MG63 (cell line): ENCODE measurements at places on chromosomes 1 and 21. TPM values are rescaled to one million over a fixed set of nuclear protein-coding genes. Genes with fewer than 3 reads are reported as not detected.

DNA sequence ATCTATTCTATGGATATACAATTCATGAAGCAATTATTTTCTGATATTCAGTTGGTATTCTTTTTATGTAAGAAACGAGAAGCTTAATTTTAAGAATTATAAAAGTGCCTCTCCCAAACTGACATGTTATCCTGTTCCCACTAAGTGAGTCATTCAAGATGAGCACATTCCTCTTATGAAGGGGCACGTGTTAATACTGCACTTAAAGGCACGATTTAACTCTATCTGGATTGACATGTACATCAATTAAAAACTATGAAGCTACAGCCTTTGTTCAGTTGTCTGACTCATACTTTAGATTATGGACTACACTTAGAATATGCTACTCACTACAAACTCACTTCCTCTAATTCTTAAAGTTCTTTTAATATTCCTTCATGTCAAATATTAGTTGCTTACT lies 111.6 kb downstream of the CYYR1 start:
- DNase-seq: no peak

DNA sequence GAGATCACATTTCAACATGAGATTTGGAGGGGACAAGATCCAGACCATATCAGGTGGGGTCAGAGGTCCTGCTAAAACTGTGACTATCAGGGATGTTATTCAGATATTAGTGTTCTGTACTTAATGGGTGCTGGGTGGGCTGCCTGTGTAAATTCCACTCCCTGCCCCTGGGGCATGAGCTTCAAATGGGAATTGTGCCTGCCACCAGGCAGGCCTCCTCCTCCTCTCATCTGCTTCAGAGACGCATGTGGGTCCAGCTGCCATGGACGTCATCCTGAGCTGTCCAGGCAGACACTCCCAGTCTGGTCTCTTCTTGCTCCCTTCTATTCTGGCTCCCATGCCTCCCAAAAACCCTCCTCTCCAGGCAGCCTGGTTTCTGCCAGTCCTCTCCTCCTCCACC lies 10.4 kb downstream of the QSOX1 start:
- DNase-seq: no peak

GRCh38 chr1:241482761-241483250 lies 36.7 kb downstream of the FH start:
- no peak for DNase-seq

DNA sequence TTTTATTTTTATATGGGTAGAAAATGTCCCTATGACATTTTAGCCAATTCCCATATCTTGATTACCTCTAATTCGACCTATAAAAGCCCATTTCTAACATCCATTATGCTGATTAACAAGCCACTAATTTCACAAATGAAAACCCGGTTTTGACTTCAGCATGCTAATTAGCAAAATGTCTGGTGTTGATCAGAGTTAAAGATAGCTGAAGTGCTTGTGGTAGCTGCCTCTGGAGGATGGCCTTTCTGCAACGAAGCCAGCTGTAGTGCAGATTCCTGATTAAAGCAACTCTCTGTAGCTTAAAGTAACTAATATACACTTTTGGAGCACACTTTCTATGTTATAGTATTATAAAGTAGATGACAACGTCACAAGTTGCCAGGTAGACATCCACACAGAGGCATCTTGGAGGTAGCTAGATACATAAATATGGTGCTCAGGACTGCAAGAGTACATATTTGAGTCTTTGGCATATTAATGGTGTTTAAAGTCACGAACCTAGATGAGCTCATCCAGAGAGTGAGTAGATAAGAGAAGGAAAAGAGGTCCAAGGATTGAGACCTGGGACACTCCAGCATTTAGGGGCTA lies 239.5 kb downstream of the BRINP2 start:
- DNase-seq: no peak

DNA sequence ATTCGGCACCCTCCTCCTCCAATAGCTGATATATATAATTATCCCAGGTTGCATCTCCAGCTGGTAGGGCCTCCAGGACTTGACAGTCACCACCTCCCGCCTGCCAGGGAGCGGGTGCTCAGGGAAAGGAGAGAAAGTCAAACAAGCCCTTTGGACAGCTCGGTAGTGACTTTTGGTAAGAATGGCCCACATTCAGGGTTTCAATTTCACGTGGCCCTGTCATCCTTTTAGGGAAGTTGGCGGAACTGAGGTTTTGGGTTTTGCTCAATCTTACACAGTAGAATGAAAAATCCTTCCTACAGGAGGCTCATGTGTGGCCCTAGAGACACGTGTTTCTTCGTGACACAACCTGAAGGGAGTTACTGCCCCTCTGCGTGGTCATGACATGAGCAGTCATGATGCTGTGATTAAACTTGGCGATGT lies 44.2 kb downstream of the CAPN8 start:
- DNase-seq: no peak

DNA sequence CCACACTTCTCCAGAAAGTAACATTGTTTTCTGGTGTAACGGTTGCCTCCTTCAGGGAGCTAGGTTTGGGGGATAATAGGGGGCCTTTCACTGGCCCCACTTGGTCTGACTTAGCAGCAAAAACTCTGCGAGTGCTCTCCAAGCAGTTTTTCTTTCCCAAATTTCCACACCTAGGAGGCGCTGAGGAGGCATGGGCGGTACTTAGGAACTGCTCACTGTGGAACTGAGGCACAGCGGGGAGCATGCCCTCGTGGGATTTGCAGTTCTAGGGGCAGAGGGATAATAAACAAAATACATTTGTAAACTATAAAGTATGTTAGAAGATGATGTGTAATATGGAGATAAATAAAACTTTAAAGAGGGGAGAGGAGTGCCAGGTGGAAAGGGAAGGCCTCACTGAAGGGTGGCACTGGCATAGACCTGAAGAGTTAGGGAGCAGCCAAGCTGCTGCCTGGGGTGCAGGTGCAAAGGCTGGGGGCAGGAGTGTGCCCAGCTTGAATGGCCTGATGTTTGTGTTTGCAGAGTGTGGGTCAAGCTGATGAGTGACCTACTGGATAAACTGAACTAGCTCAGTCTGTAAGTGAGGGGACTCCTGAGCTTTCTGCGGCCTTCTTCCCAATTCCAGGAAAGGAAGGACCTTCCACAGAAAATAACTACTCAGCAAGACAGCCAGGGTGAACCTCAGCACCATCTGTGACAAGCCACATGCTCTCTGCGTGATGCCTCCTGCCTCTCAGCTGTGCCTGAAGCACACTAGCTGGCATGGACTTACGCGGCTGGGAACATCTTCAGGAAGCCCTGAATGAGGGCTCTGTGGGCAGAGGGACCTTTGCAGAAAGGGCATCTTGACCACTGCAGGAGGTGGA lies 1.9 kb downstream of the EPHX1 start:
- DNase-seq: peak; percentile 34

DNA sequence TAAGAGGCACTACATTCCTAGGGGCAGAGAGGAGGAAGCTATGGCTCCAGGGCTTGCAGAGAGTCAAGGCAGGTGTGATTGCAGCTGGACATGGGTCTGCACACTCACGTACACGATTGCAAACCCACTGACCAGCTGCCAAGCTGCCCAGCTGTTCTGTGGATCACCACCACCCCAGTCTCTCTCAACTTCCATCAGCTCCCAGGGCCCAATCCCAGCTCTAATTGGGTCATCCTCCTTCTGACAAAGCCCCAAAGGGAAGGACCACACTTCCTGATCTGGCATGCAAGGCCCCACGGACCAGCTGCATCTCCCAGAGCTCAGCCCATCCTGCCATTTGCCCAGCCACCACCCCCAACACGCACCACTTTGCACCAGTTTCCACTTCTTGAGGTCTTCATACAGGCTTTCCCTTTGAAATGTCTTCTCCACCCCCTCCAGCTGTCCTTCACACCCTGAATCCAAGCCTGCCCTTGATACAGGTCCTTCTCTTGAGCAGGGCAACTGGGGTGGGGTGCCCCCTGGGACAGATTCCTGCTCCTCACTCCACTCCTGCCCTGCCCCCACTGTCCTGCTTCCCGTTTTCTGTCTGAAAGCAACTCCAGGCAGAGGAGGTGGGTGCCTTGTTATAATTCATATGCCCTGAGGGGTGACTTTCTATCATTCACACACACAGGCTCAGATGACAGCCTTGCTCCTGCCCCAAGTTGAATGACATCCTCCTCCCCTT lies 179.4 kb upstream of the EDN2 start:
- DNase-seq: no peak

- peak; percentile 18 for DNase-seq
Measured at GRCh38 chr1:203706444-203706843, 58.5 kb upstream of the LAX1 start.

- no peak for DNase-seq
Measured at GRCh38 chr1:175665616-175666015, 77.8 kb downstream of the TNR start.

DNA sequence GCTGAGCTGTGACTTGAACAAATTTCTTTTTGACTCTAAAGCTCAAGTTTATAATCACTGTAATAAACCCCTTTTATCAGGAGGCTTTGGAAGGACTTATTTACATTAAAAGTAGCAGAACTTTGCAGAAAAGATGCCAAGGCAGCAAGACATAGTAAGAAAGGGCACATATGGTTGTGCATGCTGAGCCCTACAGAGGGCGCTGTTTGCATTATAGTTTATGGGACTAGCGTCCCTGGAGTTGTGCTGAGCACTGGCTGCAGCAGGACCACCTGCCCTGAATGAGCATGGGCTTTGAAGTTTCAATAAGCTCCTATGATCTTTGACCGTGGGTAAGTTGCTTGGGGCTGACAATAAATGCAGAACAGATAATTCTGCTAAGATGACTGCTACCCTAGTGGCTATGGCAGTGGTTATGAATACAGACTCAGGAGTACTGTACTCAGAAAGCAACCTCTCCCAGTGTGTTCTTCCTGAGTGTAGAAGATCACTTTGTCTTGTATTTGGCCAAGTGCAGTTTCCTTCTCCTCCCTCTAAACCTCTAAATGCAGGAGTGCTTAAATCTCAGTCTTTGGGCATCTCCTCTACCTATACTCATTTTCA lies 45.4 kb upstream of the USP1 start:
- DNase-seq: no peak

GRCh38 chr1:198606020-198606438 lies 32.8 kb upstream of the PTPRC start:
- no peak for DNase-seq

DNA sequence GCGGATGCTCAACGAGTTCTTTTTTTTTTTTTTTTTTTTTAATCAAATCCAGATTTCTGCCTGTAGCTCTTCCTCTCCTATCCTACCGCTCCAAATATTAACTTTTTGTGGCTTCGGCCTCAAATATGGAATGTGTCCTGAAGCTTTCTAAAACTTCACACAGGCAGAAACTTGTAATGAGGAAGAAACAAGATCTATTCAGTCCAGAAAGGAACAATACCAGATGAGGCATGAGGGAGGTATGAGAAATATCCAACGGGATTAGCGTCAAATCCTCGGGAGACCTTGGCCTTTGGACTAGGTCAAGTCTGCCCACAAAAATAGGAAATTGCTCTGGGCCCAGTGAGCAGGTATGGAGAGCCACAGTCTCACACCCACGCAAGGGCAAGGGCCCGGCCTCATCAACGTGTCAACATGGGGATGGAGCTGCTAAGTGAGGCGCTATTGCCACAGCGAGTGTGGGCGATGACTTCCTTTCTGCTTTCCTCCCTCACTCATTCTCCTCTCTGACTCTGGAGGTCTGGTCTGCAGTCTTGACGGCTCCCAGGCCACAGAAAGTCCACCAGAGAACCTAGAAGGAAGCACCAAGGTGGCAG lies 66.6 kb downstream of the BCAR3 start:
- peak; percentile 53 for DNase-seq

The MANEAL gene
- total RNA-seq: 8.8 and 15.0 TPM in 2 replicates

The ELF3 gene
- not detected in 2 replicates for total RNA-seq

The FASLG gene
- total RNA-seq: not detected in 2 replicates

The KCNA3 gene
- total RNA-seq: not detected in 2 replicates

The SPRR2E gene
- not detected in 2 replicates for total RNA-seq

The C1orf56 gene
- 1.1 TPM in 1 of 2 replicates, not detected in the other for total RNA-seq

The LAMTOR5 gene
- total RNA-seq: 133 and 137 TPM in 2 replicates

The NR5A2 gene
- total RNA-seq: not detected in 2 replicates
